ENCODE measurements at places on chromosomes 11 and 22.

- DNase-seq, result no peak
Measured at GRCh38 chr11:29095821-29096220, 921.0 kb downstream of the KCNA4 start.

- DNase-seq, result no peak
Measured at GRCh38 chr11:57324154-57324885, 432 bp downstream of the TNKS1BP1 start.

DNA sequence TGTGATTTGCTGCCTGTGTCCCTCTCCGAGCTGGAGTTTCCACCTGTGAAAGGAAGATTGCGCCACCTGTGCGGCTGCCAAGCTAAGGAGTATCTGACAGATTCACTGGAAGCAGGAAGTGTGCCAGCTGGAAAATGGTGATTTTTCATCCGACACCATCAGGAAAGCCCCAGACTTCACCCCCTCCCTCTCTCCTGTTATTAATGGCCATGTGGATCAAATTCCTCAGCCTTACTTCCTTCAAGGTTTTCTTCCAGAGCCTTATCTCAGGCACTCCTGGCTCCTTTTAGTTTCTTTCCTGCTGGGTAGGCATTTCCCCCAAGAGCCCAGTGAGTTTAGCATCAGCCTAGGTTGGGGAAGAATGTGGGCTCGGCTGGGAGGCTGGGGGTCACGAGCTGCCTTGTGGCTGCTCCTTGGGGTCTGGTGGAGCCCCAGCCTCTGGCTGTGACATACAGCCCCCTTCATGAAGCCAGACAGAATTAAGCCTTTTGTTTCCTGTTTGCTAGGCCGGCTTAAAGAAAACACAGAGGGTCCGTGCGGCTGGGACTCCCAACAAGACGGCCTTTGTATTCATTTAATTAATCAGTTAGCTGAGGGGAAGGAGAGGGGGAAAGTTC, 37.1 kb downstream of the PKNOX2 start:
- no peak for DNase-seq

DNA sequence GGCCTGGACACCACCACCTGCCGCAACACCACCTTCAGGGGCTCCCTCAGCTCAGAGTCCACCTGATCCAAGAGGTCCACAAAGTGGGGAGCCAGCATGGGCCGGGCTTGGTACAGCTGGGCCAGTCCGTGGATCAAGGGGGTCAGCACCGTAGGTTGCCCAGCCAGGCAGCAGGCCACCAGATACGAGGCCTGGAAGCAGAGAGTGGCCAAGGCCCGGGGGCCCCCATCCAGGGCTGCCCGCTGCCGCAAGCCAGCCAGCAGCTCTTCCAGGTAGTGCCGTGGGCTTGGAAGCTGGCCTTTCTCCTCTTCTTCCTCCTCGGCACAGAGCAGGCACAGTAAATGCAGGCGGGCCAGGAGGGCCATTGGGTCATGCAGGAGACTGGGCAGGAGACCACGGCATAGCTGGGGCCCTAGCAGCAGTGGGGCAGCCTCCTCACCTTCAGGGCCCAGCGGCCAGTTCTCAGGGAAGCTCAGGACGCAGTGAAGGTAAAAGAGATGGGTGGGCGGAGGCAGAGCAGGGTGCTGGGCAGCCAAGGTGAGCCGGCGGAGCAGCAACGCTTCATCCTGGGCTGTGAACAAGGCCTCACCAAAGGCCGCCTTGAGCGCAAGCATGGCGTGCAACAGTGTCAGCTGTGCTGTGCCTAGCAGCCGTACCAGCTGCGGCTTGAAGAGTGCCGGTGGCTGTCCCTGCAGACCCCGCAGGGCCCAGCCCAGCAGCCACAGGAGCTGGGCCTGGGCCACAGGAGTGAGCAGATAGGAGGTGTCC, 1.7 kb downstream of the AP5B1 start:
- DNase-seq, result no peak

- DNase-seq, result peak; percentile 65
Measured at GRCh38 chr11:121437018-121437685, 15.0 kb upstream of the SORL1 start.

DNA sequence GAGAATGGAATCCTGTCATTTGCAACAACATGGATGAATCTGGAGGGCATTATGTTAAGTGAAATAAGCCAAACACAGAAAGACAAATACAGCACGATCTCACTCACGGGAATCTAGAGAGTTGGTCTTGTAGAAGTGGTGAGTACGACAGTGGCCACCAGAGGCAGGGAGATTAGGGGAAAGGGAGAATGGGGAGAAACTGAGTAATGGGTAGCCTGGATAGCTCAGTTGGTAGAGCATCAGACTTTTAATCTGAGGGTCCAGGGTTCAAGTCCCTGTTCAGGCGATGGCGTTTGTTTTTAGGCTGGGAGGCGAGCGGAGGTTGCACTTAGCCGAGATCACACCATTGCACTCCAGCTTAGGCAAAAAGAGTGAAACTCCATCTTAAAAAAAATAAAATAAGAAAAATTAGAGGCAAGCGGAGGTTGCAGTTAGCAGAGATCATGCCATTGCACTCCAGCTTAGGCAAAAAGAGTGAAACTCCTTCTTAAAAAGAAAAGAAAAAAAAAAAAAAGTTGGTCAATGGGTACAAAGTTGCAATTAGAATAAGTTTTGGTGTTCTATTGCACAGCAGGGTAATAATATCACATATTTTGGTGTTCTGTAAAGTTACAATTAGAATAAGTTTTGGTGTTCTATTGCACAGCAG, 95.7 kb upstream of the UBASH3B start:
- DNase-seq, result no peak

All from foreskin fibroblast (primary cell).